ENCODE measurements at places on chromosomes 5 and 9.

- DNase-seq = peak; percentile 53
These were observed 39.4 kb downstream of the MRPS27 start for GRCh38 chr5:72280581-72281069.

GRCh38 chr5:143720689-143721088 is 91.3 kb upstream of the HMHB1 start:
- no peak for DNase-seq

DNA sequence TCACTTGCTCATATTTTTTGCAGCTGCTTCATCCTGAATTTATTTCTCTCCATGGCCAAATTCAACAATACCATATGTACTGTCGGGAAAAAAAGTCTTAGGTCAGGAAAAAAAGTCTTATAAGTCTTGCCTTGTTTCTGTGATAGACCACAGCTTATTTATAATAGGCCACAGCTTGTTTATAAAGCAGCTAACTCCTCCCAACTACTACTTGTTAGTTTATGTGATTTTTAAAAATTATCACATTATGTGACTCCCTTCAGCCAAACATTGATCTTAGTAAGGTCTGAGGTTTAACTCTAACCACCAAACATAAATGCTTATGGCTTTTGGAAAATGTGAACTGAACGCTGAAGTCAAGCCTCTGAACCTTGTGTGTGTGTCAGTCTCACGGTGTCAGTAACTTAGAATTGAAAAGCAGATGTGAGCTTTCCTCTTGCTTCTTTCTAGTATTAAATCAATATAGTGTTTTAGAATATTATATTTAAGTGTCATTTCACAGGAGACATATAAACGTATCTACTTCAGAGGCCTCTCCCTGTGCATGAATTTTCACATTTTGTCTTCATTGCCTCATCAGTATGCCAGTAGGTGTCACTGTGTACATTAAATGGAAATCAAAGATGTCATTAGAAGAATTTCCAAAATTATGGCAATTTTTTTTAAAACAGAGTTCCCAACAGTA is 51.3 kb downstream of the SNX24 start:
- DNase-seq = peak; percentile 52

DNA sequence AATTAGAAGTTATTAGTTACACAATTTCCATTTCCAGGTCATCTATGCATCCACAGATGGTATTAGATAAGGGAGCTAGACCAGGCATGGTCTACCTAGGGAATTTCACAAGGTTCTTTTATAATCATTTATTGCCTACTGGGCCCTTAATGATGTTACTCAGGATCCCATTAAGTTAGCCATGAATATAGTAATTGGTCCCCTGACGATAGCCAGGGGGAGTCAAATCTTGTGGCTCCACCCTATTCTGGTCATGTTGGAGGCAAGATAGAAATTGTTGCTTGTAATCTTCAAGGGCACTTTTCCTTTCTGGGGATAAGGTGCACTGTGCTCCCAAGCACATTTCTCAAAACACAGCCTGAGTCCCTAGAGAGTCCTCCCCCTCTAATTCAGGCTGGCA is 14.1 kb upstream of the ELL2 start:
- no peak for DNase-seq

- no peak for DNase-seq
These were observed 86.3 kb downstream of the MYO10 start for GRCh38 chr5:16849775-16850174.

- DNase-seq = no peak
These were observed 141.4 kb downstream of the NPR3 start for GRCh38 chr5:32852535-32852934.

DNA sequence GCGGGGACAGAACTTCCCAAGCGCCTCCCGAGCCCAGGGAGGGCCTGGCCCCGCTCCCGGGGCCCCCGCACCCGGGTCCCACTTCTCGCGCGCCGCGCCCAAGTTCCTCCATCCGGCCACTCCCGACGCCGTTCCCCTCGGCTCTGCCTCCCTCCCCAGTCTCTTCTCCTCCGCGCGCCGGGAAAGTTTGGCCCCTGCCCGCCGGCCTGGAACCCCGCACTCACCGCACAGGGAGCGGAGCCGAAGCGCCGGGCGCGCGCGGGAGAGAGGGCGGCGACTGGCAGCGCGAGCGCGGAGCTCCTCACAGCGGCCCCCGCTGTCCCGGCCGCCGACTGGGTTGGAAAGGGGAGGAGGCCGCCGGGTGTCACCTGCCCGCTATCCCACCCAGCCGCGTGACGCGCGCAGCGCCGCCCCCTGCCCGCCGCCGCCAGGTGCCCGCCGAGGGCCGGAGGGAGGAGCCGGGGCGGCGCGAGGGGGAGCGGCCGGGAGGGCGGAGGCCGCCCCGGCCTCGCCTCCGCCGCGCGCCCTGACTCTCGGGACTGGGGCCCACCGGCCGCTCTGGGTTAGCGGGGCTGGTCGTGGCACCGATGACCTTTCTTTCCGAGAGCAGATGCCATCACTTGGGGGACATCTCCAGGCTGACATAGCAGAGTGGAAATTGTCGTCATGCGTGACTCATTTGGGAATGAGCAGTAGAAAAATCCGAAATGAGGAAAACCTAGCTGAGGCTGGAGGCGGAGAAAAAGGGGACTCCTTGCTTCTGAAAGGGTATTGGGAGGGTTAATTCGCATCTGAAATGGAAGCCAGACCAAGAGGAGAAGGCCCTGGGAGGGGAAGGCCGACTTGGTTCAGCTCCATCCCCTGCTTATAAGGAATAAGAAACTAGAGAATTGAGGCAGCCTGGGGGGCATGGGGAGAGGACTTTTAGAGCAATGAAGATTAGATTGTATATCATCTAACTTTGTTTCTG is at the start of gene ELOVL7:
ELOVL7 (minus strand) TSS at position 334 of the 970 bp plus-strand sequence. CDS start 56,872 bp downstream, outside the sequence.
- peak; percentile 77 for DNase-seq

- no peak for DNase-seq
These were observed 235.7 kb downstream of the HSPA4 start for GRCh38 chr5:133287500-133287899.

- DNase-seq = no peak
These were observed 116.6 kb upstream of the HMHB1 start for GRCh38 chr5:143695244-143695864.

GRCh38 chr5:132526290-132526973 is 16.9 kb downstream of the IL5 start:
- peak; percentile 55 for DNase-seq

GRCh38 chr9:88746029-88746742 is 211.2 kb downstream of the NXNL2 start:
- DNase-seq = no peak

GRCh38 chr5:74736759-74737158 is 30.2 kb downstream of the GFM2 start:
- DNase-seq = peak; percentile 28
